LNCaP clone FGC (cell line): ENCODE measurements at places on chromosomes 6 and 20.

DNA sequence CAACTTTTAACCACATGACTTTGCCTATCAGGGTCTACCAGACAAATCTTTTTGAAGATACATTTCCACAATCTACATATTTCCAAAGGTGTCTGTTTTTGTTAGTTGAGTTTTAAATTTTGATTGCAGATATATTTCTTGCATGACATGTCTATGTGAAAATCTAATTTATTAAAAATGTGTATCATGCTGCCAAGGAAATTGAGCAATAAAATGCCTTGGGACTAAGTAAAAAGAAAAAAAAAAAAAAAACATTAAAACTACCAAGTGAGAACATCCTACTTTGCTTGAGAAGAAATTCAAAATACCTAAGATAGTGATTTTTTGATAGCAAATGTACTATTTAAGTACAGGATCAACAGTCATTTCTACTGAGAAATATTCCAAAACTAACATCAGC, 17.7 kb downstream of the SLC17A5 start:
- no peak for DNase-seq

GRCh38 chr20:18743665-18744440, 69.7 kb upstream of the SCP2D1 start:
- no peak for DNase-seq

GRCh38 chr20:20466341-20466879, 98.5 kb downstream of the INSM1 start:
- DNase-seq: no peak

DNA sequence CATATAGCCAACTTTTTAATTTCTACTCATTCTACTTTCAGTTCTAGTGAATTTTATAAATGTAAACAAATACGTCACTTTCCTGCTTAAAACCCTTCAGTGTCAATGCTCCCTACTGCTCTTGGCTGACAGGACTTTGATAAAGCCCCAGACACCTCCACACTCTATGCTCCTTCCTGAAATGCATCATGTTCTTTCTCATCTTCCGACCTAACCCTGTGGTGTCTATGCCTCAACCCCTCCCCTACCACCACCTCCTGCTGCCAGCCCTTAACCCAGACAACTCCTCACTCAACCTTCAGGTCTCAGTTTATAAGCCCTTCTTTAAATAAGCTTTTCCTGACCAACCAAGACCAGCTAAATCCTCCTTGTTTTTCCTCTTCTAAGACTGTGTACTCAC, 19.1 kb downstream of the TLDC2 start:
- DNase-seq: no peak

DNA sequence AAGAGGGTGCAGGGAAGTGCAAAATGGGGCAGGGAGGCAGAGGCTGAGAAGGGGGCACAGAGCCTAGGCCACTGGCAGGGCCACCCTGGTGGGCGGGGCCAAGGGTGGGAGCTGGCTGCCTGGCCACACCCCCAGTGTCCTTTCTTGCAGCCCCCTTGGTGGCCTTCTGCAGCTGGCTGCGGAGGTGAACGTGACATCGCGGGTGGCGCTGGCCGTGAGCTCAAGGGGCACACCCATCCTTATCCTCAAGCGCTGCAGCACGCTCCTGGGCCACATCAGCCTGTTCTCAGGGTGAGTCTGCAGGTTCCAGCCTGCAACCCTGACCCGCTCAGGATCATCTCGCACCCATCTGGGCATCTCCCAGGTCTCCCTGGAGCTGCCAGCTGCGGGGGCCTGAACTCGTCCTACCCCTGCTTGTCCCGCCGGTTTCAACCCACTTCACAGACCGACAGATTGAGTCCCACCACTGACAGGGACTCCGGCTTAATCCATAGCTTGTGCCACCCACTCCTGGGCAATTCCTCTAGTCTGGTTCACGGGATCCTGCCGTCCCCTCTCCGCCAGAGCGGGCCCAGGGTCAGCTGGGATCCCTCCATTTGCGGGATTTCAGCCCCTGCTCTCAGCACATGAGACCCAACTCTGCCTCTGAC, 6.2 kb downstream of the BPIFB3 start:
- DNase-seq: no peak

DNA sequence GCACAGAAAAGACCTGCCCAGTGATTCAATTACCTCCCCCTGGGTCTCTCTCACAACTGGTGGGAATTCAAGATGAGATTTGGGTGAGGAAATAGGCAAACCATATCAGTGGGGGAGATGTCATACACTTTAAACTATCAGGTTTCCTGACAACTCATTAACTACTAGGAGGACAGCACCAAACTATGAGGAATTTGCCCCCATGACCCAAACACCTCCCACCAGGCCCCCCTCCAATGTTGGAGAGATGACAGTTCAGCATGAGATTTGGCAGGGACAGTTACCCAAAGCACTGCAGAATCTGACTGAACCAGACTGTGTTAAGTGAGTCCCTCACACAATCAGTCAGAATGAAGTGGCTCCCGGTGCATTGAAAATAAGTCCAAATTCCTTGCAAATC, 148.0 kb downstream of the TTLL2 start:
- DNase-seq: no peak

GRCh38 chr6:85403331-85404015, 46.4 kb upstream of the NT5E start:
- no peak for DNase-seq

GRCh38 chr6:76885861-76886301, 577.4 kb downstream of the HTR1B start:
- DNase-seq: no peak

GRCh38 chr6:52754443-52754842, 8.8 kb downstream of the GSTA2 start:
- no peak for DNase-seq

GRCh38 chr6:7587631-7588100, 2.3 kb upstream of the SNRNP48 start:
- no peak for DNase-seq

DNA sequence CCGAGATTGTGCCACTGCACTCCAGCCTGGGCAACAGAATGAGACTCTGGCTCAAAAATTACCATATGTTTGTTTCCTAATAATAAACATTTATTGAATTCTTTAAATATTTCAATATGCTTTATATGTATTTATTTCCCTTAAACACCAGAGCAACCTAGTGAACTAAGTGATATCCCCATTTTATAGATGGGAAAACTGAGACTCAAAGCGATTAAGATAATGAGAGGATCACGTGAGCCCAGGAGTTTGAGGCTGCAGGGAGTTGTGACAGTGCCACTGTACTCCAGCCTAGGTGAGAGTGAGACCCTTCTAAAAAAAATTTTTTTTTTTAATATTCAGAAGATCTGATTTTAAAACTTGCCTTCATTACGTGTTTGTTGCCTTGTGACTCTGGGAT, 19.4 kb upstream of the CARMIL1 start:
- DNase-seq: no peak

GRCh38 chr6:138205437-138206094, 12.7 kb downstream of the PBOV1 start:
- no peak for DNase-seq

DNA sequence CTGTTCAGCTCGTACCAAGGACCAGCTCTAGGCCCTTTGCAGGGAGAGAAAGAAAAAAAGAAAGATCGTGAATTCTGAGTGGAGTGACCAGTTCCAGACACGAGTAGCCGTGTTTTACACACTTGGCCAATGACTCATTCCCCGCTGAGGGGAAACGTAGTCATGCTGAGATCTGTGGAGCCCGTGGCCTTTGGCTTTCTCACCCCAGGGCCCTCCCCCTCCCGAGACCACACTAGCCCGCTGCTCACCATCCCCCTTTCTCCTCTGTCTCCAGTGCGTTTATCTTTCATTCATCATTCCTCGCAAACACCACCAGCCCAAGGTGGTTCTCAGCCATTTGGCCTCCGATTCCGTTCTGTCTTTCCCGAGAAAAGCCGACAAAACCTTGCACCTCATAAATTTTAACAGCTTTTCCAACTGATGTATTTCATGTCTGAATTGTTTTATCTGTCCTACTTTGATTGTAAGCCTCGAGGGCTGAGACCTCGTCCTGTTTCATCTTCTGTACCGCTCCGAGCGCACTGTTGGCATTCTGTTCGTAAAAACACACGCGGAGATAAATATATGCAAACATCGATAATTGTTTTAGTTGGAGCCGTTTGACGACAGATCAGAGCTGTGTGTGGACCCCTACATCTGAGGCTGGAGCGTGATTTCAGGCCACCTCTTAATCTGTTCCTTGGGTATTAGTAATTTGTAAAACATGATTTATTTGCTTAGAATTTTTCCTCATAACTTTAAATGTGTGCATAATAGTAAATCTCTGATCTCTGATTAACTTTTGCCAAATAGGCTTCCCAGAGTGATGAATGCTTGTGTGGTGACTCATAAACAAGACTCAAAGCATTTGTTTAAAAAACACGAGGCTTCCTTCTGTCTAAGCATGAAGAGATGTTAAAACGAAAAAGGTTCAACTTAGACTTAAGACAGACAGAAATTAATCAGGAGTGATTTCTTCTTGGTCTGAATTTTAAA, 336.6 kb downstream of the CDH4 start:
- peak; percentile 7 for DNase-seq

DNA sequence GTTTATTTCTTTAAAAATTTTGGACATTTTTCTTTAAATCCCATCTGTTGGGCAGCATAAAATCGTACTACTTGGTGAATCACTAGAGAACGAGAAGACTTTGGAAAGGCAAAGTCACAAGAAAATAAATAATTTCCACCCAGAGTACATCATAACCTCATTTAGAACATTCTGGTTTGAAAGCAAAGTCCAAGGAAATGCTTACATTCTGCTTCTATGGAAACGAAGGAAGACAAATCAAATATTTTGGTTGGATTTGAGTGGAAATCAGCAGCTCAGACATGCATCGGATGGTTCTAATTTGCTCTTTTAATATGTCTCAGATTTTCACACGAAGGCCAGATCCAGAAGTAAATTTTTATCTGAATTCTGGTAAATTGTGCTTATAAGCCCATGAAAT, 60.7 kb upstream of the LTV1 start:
- no peak for DNase-seq

GRCh38 chr6:19157486-19157885, 679.7 kb upstream of the ID4 start:
- DNase-seq: no peak

GRCh38 chr6:8545336-8545735, 110.0 kb upstream of the SLC35B3 start:
- DNase-seq: no peak

- no peak for DNase-seq
Measured at GRCh38 chr6:106732376-106732940, 103.1 kb downstream of the QRSL1 start.

- no peak for DNase-seq
Measured at GRCh38 chr6:84842525-84843166, 78.2 kb upstream of the TBX18 start.

- no peak for DNase-seq
Measured at GRCh38 chr6:75481936-75482593, 11.5 kb downstream of the FILIP1 start.

GRCh38 chr20:59646487-59646886, 42.1 kb downstream of the PHACTR3 start:
- DNase-seq: no peak

DNA sequence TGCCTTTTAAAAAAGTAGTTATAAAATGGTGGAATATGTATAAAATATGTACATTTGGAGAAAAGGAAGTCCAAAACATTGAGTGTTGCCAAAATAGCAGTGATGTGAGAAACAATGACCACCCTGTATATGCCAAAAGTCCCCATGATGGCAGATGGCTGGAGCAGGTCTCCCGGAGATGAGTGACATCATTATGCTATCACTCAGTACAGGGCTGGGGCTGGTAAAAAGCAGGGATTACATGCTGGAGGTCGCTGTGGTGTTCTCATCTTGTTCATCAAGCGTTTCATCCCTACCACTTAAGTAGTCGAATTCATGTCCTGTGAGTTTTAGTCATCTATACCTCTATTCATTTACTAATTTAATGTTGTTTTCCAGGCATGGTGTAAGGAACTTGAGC, 315.3 kb upstream of the SLC35B3 start:
- no peak for DNase-seq

DNA sequence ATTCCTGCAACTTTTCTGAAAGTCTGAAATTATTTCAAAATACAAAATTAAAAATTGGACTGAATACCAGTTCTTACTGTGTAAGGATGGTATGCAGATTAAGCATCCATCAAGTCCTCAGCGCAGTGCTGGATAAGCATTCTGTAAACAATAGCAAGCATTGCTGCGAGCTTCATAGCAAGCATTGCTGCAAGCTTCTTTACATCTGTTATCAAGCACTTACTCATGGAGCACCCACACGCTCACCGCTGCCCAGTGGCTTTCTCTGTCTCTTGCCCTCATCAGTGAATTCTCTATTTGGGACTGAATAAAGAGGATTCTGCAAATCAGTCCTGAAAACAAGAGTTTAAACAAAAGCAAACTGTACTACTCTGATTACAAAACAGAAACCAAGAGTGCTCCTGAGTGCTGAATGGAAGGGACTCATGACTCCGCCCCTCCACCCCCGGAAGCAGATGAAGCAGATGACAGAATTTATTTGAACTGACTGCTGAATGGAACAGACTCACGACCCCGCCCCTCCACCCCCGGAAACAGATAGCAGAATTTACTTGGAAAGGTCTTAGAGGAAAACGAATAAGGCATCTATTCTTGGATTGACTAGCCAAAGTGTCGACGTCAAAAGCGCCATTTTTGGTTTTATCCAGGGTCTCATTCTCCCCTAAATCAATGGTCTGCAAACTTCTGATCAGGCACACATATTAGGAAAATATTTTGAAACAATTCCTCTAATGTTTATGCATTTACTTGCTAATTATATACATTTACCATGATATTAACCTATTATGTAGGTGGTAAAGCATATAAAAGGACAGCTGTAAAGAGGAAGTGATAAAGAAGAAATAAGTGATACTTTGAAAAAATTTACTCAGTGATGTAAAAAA, 22.1 kb upstream of the EYA2 start:
- DNase-seq: no peak

DNA sequence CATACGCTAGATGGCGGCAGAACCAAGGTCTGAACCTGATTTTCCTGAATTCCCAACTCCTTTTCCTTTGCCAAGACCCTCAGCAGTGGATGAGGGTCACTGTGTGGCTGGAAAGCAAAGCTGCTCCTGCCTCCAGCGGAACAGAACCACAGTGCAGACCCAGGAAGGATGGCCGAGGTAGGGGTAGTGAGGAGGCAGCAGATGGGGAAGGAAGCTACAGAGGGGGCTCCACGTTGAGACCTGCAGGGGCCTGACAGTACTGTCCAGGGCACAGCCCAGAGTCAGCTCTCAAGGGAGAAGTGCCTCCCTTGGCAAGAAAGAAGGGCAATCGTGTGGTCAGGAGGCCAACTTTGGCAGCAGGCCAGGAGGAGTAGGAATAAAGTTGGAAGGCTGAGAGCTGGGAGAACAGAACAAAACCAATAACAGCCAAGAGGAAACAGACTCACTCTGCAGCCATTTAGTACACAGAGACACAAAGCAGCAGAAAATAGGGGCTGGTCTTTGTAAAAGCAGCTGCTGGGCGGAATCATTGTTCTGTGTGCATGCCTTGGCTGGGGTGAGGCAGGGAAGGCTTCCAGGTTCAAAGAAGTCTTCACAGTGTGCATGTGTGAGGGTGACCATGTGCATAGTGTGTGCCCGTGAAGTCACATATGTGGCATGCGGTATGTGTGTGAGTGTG, 3.1 kb downstream of the GABRR2 start:
- peak; percentile 6 for DNase-seq

GRCh38 chr6:68059899-68060298, 575.2 kb upstream of the ADGRB3 start:
- no peak for DNase-seq

GRCh38 chr6:110475066-110475653, 1.3 kb downstream of the SLC22A16 start:
- DNase-seq: no peak

GRCh38 chr6:31836474-31837368, 9.2 kb downstream of the HSPA1B start:
- DNase-seq: no peak

GRCh38 chr6:77535172-77535571, 71.9 kb upstream of the HTR1B start:
- no peak for DNase-seq
